ENCODE measurements at places on chromosomes 1 and 21.
A peak's percentile ranks its signal among the peaks of the same experiment; 100 is the strongest.

GRCh38 chr1:61270761-61271411, 188.5 kb downstream of the NFIA start:
- peak overlapping the region; percentile 26 for H3K4me3 ChIP-seq
- H3K4me1 ChIP-seq = peaks cover 53% of the 10 kb centered on the region
- peak overlapping the region; percentile 86 for H3K27ac ChIP-seq
- H3K36me3 ChIP-seq = no peaks in the 10 kb centered on the region
- peaks cover 5% of the 10 kb centered on the region for H3K27me3 ChIP-seq

DNA sequence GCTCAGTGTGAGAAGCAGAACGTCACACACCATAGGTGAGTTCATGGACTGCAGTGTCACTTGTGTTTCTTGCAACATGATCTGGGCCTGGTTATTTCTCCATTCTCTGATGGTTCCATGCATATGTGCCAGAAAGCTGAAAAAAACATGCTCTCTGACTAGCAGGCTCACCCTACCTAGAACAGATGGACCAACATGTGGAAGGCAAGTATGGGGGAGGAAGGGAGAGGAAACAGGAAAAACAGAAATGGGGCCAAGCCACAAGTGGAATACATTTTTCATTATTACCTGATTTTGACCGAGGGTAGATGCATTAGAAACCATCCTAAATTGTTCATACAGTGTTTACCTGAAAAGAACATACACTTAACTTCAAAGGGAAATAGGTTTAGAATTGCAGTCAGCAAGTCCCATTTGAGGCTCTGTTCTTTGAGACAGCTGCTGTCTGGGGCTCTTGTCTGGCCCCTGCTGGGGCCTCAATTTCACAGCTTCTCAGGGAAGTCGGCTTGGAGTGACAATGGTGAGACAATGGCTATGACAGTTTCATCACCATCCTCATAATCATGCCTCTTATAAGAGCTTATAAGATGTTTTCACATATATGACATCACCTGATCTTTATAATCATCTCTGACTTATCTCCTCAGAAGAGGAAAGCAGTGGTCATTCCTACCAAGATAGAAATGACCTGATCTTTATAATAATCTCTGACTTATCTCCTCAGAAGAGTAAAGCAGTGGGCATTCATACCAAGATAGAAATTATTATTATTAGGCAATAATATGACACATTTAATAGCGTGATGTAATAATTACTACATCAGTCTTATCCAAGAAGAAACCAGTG, 327.3 kb downstream of the SIPA1L2 start:
- peaks cover 8% of the 10 kb centered on the region for H3K27me3 ChIP-seq
- no peak overlapping the region for H3K27ac ChIP-seq
- no peaks in the 10 kb centered on the region for H3K36me3 ChIP-seq
- peaks cover 2% of the 10 kb centered on the region for H3K4me1 ChIP-seq

GRCh38 chr1:199010933-199011332, 372.1 kb downstream of the PTPRC start:
- no peak overlapping the region for H3K27ac ChIP-seq
- DNase-seq = no peak
- no peak overlapping the region for H3K4me3 ChIP-seq

DNA sequence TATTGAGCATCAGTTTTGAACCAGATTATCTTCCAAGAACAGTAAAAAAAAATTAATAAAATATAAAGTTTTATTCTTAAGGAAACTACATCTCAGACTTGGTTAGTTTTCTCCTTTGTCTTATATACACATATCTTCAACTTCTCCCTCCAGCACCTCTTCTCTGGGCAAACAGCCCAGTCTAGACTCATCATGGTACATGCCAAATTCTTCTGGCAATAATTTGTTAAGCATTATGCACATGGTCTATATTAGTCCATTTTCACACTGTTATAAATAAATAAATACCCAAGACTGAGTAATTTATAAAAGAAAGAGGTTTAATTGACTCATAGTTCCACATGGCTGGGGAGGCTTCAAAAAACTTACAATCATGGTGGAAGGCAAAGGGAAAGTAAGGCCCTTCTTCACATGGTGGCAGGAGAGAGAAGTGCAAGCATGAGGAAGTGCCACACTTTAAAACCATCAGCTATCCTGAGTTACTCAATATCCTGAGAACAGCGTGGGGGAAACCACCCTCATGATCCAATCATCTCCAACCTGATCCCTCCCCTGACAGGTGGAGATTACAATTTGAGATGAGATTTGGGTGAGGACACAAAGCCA, 108.7 kb upstream of the RNPC3 start:
- H3K27ac ChIP-seq = no peak overlapping the region
- no peak for DNase-seq
- no peaks in the 10 kb centered on the region for H3K36me3 ChIP-seq
- no peak overlapping the region for H3K4me3 ChIP-seq

DNA sequence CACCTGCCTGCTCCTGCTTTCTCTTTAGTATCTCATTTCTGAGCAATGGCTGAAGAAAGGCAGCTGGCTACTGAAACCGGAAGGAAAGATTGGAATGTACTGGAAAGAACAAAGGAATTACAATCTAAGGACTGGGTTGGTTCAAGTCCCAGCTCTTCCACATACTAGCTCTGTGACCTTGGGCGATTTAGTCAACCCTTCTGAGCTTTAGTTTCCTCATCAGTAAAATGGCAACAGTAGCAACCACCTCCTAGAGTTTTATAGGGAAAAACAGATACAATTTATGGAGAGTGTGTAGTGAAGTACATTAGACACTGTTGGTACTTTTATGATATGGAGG, 158.8 kb downstream of the KAZN start:
- no peaks in the 10 kb centered on the region for H3K36me3 ChIP-seq
- H3K27ac ChIP-seq = no peak overlapping the region
- DNase-seq = no peak
- H3K4me3 ChIP-seq = no peak overlapping the region
- peaks cover 8% of the 10 kb centered on the region for H3K27me3 ChIP-seq
- H3K4me1 ChIP-seq = no peaks in the 10 kb centered on the region

DNA sequence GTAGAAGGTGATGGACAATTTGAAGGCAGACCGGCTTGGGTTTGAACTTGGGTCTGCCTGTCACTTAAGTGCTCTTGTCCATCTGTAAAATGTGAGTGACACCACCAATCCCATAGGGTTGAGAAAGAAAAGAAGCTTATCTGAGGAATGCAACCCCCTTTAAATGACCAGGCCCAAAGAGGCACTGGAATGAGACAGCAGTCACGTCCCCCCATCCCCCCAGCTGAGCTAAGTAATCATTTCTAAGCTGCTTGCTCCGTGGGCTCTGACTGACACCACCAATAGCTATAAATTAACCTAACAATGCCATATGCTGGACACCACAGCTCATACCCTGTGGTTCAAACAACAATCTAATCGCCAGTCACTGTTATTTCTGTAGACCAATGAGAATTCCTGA, 15.1 kb downstream of the LCA5L start:
- no peaks in the 10 kb centered on the region for H3K4me1 ChIP-seq
- peaks cover 7% of the 10 kb centered on the region for H3K27me3 ChIP-seq
- H3K27ac ChIP-seq = no peak overlapping the region
- H3K4me3 ChIP-seq = no peak overlapping the region

- H3K27ac ChIP-seq = no peak overlapping the region
- H3K4me3 ChIP-seq = no peak overlapping the region
- H3K4me1 ChIP-seq = peaks cover 8% of the 10 kb centered on the region
These were observed 323.1 kb upstream of the FAM78B start for GRCh38 chr1:166489670-166490436.

DNA sequence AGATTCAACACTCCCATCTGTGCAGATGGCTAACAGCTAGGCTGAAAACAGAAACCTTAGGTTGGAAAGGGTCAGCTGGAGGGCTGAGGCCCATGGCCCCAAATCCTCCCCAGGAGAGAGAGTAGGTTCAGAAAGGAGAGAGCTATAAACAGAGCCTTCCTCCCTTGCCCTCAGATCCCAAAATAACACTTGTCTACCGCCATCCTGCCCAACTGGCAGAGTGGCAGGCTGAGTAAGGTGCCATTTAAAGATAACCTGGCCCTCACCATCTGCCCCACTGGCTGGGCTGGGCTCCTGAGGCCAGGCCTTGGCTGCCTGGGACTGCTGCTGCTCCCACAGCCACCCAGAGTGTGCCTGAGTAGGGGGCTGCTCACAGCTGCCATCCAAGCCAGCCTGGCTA, 4.3 kb upstream of the SHISA4 start:
- H3K36me3 ChIP-seq = no peaks in the 10 kb centered on the region
- peaks cover 6% of the 10 kb centered on the region for H3K4me1 ChIP-seq

DNA sequence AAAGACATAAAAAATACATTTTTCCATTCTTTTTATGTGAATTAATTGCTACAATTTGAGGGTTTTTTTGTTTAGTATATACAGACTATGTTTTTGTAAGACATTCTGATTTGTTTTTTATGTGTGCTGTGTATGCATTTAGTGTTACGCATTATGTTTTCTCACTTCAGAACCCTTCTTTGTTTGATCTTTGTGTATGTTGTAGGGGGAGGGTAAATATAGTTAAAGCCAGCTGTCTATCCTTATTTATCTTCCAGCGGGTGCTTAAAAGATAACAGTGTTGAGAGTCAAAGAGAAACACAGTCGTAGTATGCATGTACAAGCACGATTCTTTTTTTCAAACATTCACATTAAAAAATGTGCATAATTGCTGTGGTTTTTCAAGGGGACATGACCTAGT, 97.5 kb upstream of the KIAA1614 start:
- peaks cover 25% of the 10 kb centered on the region for H3K36me3 ChIP-seq
- H3K4me3 ChIP-seq = no peak overlapping the region
- H3K4me1 ChIP-seq = no peaks in the 10 kb centered on the region
- H3K27ac ChIP-seq = no peak overlapping the region
- no peaks in the 10 kb centered on the region for H3K27me3 ChIP-seq

DNA sequence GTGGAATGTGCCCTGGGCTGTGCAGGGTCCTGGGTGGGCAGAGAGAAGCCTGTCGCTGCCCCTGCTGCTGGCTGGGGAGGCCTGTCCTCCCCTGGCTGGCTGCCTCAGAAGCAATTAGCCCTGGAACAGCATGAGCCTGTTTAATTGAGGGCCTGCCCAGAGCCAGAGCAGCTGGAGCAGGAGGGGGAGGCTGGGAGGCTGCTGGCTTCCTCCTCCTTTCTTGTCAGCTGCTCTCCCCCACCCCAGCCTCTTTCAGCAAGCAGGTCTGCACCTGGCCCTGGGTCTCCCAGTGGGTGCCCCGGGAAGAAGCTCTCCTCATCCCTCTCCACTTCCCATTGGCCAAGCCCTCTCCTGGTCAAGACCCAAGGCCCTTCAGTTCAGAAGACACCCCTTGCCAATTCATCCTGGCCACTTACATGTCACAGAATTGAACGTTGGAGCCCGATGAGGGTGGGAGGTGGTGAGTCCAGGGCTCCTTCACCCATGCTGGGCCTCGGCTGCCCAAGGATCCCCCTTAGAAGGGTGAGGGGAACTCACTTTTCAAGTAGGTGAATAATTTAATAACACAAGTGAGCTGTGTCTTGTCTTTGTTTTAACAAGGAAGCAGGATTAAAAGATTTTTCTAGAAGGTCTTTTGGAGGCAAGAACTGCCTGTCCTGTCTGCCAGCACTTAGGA, 13.2 kb downstream of the AMPD2 start:
- H3K4me3 ChIP-seq = no peak overlapping the region
- no peaks in the 10 kb centered on the region for H3K27me3 ChIP-seq
- H3K36me3 ChIP-seq = peaks cover 18% of the 10 kb centered on the region
- peaks cover 15% of the 10 kb centered on the region for H3K4me1 ChIP-seq

DNA sequence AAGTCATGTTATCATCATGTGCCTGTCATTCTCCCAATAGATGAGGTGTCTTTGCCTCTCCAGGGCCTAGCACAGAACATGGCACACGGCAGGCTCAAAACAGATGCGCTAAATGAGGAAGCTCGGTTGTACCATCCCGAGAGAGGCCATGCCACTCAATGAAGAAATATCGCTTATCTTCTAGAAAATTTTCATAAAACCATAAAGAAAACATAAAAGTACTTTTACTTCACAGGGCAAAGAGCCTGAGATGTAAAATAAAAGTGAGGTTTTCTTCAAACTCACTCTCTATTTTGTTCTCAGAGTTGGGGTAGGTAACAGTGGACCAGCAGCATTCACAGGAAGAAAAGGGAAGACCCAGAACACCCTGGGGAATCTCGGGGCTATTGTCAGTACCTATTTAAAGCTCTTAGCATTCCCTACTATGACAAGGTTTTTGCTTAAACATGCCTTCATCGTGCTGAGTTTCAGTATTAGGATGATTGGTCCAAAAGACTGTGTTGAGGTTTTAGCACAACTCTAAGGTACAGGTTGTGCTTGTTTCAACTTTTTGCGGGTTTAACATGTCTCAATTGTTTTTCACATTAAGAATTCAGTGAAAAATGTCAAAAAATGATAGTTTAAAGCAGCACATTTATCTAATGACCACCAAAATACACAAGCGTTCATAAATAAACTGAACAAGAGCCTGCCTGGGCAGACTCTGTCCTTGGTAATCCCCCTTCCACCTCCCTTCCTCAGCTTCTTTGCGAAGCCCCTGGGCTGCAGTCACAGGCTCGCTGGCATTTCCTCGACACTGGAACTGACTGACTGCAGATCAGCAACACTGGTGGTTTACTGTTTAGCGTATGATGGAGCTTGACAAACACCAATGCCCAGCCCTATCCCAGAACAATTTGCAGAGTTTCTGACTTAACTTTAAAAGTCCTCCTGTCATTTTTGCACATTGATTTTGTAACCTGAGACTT, 55.6 kb downstream of the COQ8A start:
- H3K36me3 ChIP-seq = no peaks in the 10 kb centered on the region
- no peak overlapping the region for H3K27ac ChIP-seq
- no peak overlapping the region for H3K4me3 ChIP-seq
- no peak for DNase-seq

GRCh38 chr1:94020764-94021579, 100.0 kb downstream of the ABCA4 start:
- peaks cover 8% of the 10 kb centered on the region for H3K4me1 ChIP-seq
- DNase-seq = no peak
- H3K27me3 ChIP-seq = peaks cover 2% of the 10 kb centered on the region
- no peak overlapping the region for H3K4me3 ChIP-seq
- no peaks in the 10 kb centered on the region for H3K36me3 ChIP-seq

GRCh38 chr1:67228791-67229190, 62.5 kb downstream of the IL23R start:
- H3K27ac ChIP-seq = no peak overlapping the region
- H3K4me1 ChIP-seq = peaks cover 6% of the 10 kb centered on the region
- H3K36me3 ChIP-seq = peaks cover 10% of the 10 kb centered on the region

DNA sequence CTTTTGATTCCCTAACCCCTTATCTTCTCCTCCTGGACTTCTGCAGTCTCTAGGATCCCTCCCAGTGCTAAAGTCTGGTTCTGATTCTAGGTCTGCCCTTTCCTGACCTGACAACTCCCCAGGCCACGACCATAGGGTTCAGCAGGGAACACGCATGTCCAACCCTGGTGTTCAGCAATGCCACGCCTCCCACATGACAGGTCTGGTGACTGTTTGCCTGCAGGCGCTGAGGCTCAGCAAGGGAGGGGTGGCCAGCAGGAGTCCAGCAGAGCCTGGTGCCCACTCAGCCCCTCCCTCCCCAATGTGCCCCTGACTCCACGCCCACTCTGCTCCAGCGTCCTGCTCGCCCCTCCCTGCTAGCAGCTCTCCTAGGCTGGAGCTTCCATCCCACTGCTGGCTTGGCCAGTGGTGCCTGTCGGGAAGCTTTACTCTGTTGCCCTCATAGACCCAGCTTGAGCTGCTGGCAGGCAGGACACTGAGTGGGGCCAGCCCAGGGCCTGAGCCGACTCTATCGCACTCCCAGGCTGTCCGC, 17.3 kb downstream of the SLC9A1 start:
- no peaks in the 10 kb centered on the region for H3K27me3 ChIP-seq
- peak overlapping the region; percentile 91 for H3K4me3 ChIP-seq
- no peaks in the 10 kb centered on the region for H3K36me3 ChIP-seq
- H3K4me1 ChIP-seq = peaks cover 45% of the 10 kb centered on the region
- DNase-seq = no peak
- H3K27ac ChIP-seq = peak overlapping the region; percentile 99
